ENCODE measurements at places on chromosomes 2 and 18. TPM values are rescaled to one million over a fixed set of nuclear protein-coding genes. Genes with fewer than 3 reads are reported as not detected.

GRCh38 chr2:174527101-174527721 lies 40.4 kb upstream of the GPR155 start:
- no peak overlapping the region for H3K4me3 ChIP-seq
- H3K27ac ChIP-seq: no peak overlapping the region
- no peaks in the 10 kb centered on the region for H3K4me1 ChIP-seq
- H3K27me3 ChIP-seq: no peaks in the 10 kb centered on the region
- no peaks in the 10 kb centered on the region for H3K36me3 ChIP-seq
- DNase-seq: no peak

- H3K4me1 ChIP-seq: no peaks in the 10 kb centered on the region
- no peaks in the 10 kb centered on the region for H3K27me3 ChIP-seq
- H3K4me3 ChIP-seq: no peak overlapping the region
- peaks cover 5% of the 10 kb centered on the region for H3K36me3 ChIP-seq
- DNase-seq: peak; percentile 10
Observed at GRCh38 chr2:221423210-221423804, 148.8 kb downstream of the EPHA4 start.

DNA sequence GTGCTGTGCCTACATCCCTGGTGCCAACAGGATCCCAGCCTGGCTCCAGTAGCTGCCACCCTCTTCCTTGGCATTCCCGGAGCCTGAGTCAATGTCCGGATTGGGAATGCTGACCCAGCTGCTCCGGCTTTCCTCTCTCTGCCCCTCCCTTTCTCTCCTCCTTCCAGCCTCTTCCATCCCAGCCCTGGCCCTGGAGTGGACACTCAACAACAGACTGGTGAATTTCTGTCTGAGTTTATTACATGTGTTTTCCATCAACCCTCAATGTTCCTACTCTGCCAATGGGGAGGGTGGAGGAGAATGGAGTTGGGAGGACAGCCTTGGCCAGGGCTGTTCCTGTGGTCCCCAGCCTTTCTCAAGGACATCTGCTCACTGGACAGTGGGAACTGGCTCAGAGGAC lies 917 bp upstream of the PRKAG3 start:
- H3K4me1 ChIP-seq: no peaks in the 10 kb centered on the region
- no peak overlapping the region for H3K4me3 ChIP-seq
- no peaks in the 10 kb centered on the region for H3K36me3 ChIP-seq

DNA sequence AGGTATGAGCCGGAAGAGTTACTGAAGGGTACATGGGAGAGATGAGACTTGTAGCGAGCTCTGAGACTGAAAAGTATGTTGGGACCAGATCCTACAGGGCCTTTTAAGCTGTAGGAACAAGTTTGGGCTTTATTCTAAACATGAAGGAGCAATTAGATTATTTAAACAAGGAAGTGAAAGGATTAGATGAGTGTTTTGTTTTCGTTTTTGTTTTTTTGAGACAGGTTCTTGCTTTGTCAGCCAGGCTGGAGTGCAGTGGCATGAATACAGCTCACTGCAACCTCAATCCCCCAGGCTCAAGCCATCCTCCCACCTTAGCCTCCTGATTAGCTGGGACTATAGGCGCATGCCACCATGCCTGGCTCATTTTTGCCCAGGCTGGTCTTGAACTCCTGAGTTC lies 110.7 kb downstream of the C1D start:
- no peak overlapping the region for H3K4me3 ChIP-seq
- H3K27me3 ChIP-seq: no peaks in the 10 kb centered on the region
- DNase-seq: no peak
- H3K4me1 ChIP-seq: no peaks in the 10 kb centered on the region

GRCh38 chr2:66437109-66437690 lies 2.3 kb downstream of the MEIS1 start:
- H3K4me3 ChIP-seq: peak overlapping the region; percentile 61
- peaks cover 4% of the 10 kb centered on the region for H3K36me3 ChIP-seq
- peak; percentile 64 for DNase-seq
- peak overlapping the region; percentile 78 for H3K27ac ChIP-seq
- H3K27me3 ChIP-seq: no peaks in the 10 kb centered on the region

GRCh38 chr2:55175254-55176093 lies 56.6 kb downstream of the CLHC1 start:
- no peak overlapping the region for H3K27ac ChIP-seq
- DNase-seq: peak; percentile 79
- no peaks in the 10 kb centered on the region for H3K27me3 ChIP-seq
- H3K36me3 ChIP-seq: no peaks in the 10 kb centered on the region
- no peaks in the 10 kb centered on the region for H3K4me1 ChIP-seq

DNA sequence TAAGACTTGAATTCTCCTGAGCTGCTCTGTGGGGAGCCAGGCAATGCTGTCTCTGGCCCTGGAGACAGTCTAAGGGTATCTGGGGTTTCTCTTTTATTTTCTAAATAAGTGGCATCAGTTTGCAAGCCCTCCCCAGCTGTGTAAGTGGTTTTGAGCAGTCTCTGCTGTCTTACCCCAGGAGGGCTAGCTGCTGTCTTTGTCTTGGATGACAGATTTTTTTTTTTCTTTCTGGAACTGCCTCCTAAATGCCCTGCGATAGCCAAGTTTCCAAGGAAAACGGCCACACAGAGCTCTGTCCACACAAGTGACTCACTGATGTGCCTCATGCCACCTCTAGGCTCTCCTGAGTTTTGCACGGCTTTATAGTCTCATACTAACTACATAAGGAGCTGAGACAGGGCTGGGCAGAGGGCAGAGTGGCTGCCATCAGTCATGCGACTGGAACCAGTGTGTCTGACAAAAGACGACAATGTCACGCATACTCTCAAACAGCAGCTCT lies 37.2 kb upstream of the THOC1 start:
- H3K27ac ChIP-seq: no peak overlapping the region
- no peaks in the 10 kb centered on the region for H3K36me3 ChIP-seq
- no peak overlapping the region for H3K4me3 ChIP-seq
- peak; percentile 80 for DNase-seq
- H3K4me1 ChIP-seq: peaks cover 8% of the 10 kb centered on the region
- no peaks in the 10 kb centered on the region for H3K27me3 ChIP-seq

GRCh38 chr18:48600456-48601090 lies 61.7 kb downstream of the CTIF start:
- no peak overlapping the region for H3K4me3 ChIP-seq
- H3K4me1 ChIP-seq: no peaks in the 10 kb centered on the region
- no peak for DNase-seq
- H3K27me3 ChIP-seq: no peaks in the 10 kb centered on the region

- no peak overlapping the region for H3K27ac ChIP-seq
- peaks cover 7% of the 10 kb centered on the region for H3K4me1 ChIP-seq
- no peak for DNase-seq
- no peaks in the 10 kb centered on the region for H3K36me3 ChIP-seq
- H3K27me3 ChIP-seq: no peaks in the 10 kb centered on the region
- no peak overlapping the region for H3K4me3 ChIP-seq
Observed at GRCh38 chr2:159995038-159995437, 67.4 kb downstream of the PLA2R1 start.

- H3K4me1 ChIP-seq: no peaks in the 10 kb centered on the region
- H3K27ac ChIP-seq: peak overlapping the region; percentile 87
- no peaks in the 10 kb centered on the region for H3K27me3 ChIP-seq
- no peak for DNase-seq
Observed at GRCh38 chr2:160207804-160208654, 8.0 kb upstream of the ITGB6 start.

DNA sequence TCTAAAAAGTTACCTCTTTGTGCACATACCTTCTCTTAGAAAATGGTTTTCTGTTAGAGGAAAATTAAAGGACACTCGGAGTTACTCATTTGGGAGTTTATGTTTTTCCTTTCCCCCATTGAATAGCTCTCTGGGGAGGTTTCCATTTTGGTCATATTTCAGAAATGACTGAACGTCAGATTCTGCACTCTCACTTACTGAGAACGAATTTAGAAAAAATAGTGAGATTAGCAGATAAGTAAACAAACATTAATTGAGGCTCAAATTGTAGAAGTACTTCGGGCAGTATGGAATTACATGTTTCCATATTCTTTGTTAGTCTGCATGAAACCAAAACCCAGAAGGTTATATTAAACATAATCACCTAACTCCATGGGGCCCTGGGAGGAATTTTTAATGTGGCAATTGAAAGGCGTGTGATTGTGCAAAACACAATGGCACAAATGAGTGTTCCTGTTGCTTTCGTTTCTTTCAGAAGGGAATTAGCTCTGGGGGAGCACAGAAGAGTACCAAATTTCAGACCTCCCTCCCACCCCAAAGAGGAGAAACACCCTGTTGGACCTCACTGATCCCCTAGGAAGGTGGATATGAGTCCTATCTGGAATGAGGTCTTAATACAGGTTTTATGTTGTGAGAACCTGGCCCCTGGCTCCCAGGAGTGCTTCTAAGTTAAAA lies 212.3 kb downstream of the BCL2 start:
- no peak overlapping the region for H3K4me3 ChIP-seq
- no peak for DNase-seq
- no peaks in the 10 kb centered on the region for H3K27me3 ChIP-seq
- no peak overlapping the region for H3K27ac ChIP-seq
- H3K36me3 ChIP-seq: no peaks in the 10 kb centered on the region
- H3K4me1 ChIP-seq: peaks cover under 1% of the 10 kb centered on the region

GRCh38 chr2:171432969-171433762 lies 624 bp downstream of the METTL8 start:
- H3K4me1 ChIP-seq: peaks cover 7% of the 10 kb centered on the region
- H3K27ac ChIP-seq: peak overlapping the region; percentile 99
- no peak for DNase-seq
- peaks cover 1% of the 10 kb centered on the region for H3K36me3 ChIP-seq

DNA sequence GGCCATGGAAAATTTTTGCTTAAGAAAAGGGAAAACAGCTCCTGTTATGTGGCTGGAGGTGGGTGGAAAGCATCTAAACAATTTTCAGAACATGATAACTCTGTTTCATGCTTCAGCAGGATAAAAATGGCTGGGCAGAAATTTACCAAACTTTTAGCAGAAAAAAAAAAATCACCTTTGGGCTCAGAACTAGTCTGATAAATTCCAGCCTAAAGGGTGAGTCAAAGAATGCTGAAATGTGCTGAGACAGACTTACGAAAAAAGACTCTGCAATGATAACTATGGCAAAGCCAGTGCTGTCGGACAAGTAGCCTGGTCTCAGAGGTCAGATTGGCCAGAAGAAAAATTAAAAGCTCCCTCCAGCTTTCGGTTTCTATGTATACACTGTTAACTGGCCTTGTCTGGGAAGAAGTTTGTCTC lies 123.6 kb downstream of the LRATD1 start:
- no peaks in the 10 kb centered on the region for H3K36me3 ChIP-seq
- DNase-seq: no peak
- no peak overlapping the region for H3K27ac ChIP-seq
- H3K4me3 ChIP-seq: no peak overlapping the region
- no peaks in the 10 kb centered on the region for H3K27me3 ChIP-seq
- H3K4me1 ChIP-seq: no peaks in the 10 kb centered on the region

- H3K27ac ChIP-seq: no peak overlapping the region
- H3K4me3 ChIP-seq: no peak overlapping the region
- no peaks in the 10 kb centered on the region for H3K27me3 ChIP-seq
- no peaks in the 10 kb centered on the region for H3K4me1 ChIP-seq
- no peaks in the 10 kb centered on the region for H3K36me3 ChIP-seq
Observed at GRCh38 chr18:63869851-63870250, 17.7 kb upstream of the SERPINB2 start.

DNA sequence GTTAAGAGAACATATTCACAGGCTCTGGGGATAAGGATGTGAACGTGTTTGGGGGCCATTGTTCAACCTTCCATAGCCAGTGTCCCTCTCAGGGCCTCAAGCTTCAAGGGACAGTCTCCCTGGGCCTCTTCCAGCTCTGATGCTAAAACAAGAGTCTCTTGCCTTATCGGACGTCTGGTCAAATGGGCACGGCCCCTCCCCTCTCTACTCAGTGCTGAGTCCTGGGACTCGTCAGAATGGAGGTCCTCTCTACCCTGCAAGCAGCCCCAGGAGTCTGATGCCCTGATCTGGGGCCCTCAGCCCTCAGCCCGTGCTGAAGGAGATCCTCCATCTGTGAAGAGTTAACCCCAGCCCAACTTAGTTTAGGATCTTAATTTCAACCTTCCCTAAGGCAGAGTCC lies 198.2 kb downstream of the ZFP36L2 start:
- peaks cover 70% of the 10 kb centered on the region for H3K4me1 ChIP-seq
- no peak overlapping the region for H3K4me3 ChIP-seq

- no peak overlapping the region for H3K4me3 ChIP-seq
- DNase-seq: no peak
- H3K36me3 ChIP-seq: no peaks in the 10 kb centered on the region
- no peaks in the 10 kb centered on the region for H3K4me1 ChIP-seq
- no peaks in the 10 kb centered on the region for H3K27me3 ChIP-seq
Observed at GRCh38 chr2:133292259-133292658, 276.0 kb downstream of the NCKAP5 start.

- peak overlapping the region; percentile 33 for H3K27ac ChIP-seq
- no peaks in the 10 kb centered on the region for H3K4me1 ChIP-seq
- no peak for DNase-seq
- H3K36me3 ChIP-seq: no peaks in the 10 kb centered on the region
- H3K27me3 ChIP-seq: no peaks in the 10 kb centered on the region
Observed at GRCh38 chr18:74861154-74861553, 263.5 kb downstream of the ZNF407 start.

- no peak for DNase-seq
- H3K4me3 ChIP-seq: no peak overlapping the region
- peaks cover 8% of the 10 kb centered on the region for H3K4me1 ChIP-seq
- H3K36me3 ChIP-seq: peaks cover 5% of the 10 kb centered on the region
Observed at GRCh38 chr18:3266062-3266608, 4.2 kb downstream of the MYL12B start.

DNA sequence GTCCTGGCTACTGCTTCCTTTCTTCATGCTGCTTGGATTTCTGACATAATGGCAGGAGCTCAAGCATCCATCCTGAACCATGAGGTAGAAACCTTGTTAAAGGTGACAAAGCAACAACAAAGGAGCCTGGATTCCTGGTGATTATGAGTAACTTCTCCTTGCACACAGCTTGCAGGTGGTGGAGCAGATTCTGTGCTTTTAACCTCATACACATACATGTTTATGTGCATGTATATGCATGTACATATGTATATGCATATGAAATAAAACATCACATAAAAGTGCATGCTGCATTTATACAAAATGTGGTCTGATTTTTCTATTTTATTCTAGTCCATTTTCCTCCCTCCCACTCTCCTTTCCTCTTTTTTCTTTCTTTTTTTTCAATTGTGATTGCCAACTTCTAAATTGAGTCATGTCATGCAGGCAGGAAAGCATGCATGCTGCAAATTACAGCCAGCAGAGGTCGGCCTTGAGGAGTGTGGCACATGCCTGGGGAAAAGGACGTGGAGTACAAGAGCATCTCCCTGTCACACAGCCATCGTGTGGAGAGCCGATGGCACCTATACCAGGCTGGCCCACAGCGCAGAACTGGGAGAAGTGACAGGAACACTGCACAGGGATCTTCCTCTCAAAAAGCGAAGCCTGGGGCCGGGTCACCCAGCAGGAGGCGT lies 17.9 kb downstream of the LCT start:
- H3K27me3 ChIP-seq: no peaks in the 10 kb centered on the region
- H3K36me3 ChIP-seq: no peaks in the 10 kb centered on the region
- no peak for DNase-seq
- no peak overlapping the region for H3K27ac ChIP-seq

- no peak overlapping the region for H3K27ac ChIP-seq
- no peaks in the 10 kb centered on the region for H3K27me3 ChIP-seq
- no peak overlapping the region for H3K4me3 ChIP-seq
- no peaks in the 10 kb centered on the region for H3K4me1 ChIP-seq
- no peaks in the 10 kb centered on the region for H3K36me3 ChIP-seq
Observed at GRCh38 chr2:48984922-48985321, 169.4 kb downstream of the FSHR start.

The CRACDL gene
- 11.5 TPM for total RNA-seq

The TTN gene
- 47.4 TPM for total RNA-seq

The SLC25A12 gene
- total RNA-seq: 22.4 TPM

The DSG1 gene
- not detected for total RNA-seq

The WDFY1 gene
- total RNA-seq: 90.9 TPM

The AQP4 gene
- total RNA-seq: 490 TPM

The SP5 gene
- total RNA-seq: 4.2 TPM

The CDH19 gene
- 1.2 TPM for total RNA-seq

The L3MBTL4 gene
- total RNA-seq: 16.8 TPM

The SIX2 gene
- total RNA-seq: 0.46 TPM

The NMUR1 gene
- total RNA-seq: 0.65 TPM

The PFN4 gene
- total RNA-seq: 0.49 TPM

The SP140 gene
- 6.7 TPM for total RNA-seq

The RGPD3 gene
- total RNA-seq: 0.71 TPM
